HFFc6 (cell line): ENCODE measurements at places on chromosomes 1 and 21. TPM values are rescaled to one million over a fixed set of nuclear protein-coding genes. Genes with fewer than 3 reads are reported as not detected.

ASTN1 gene
- not detected in 3 replicates for total RNA-seq

TMPRSS15 gene
- total RNA-seq, result not detected in 3 replicates

ZNF672 gene
- total RNA-seq, result 15.3 to 19.3 TPM (median 16.4 TPM) in 3 replicates

TMEM51 gene
- 4.4 to 6.6 TPM (median 5.8 TPM) in 3 replicates for total RNA-seq

NDUFV3 gene
- 54.3 to 61.0 TPM (median 60.4 TPM) in 3 replicates for total RNA-seq

DNA sequence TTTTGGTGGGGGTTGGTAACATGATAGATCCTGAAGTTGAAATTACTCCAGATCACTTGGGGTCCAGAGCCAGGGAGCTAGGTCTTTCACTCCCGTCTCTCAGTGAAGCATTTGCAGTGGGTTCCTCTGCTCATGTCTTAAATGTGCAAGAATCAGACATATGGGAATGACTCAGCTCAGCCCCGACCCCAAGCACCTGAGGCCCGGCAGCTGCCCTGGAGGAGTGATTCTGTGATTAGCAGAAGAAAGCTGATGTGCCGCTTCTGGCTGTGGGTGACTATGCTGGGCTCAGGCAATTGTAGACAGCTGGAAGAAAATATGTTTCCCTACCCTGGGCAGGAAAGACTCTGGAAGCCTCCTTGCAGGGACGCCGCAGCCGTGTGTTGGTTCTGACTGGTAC, 601.7 kb downstream of the NPHP4 start:
- no peak for DNase-seq

DNA sequence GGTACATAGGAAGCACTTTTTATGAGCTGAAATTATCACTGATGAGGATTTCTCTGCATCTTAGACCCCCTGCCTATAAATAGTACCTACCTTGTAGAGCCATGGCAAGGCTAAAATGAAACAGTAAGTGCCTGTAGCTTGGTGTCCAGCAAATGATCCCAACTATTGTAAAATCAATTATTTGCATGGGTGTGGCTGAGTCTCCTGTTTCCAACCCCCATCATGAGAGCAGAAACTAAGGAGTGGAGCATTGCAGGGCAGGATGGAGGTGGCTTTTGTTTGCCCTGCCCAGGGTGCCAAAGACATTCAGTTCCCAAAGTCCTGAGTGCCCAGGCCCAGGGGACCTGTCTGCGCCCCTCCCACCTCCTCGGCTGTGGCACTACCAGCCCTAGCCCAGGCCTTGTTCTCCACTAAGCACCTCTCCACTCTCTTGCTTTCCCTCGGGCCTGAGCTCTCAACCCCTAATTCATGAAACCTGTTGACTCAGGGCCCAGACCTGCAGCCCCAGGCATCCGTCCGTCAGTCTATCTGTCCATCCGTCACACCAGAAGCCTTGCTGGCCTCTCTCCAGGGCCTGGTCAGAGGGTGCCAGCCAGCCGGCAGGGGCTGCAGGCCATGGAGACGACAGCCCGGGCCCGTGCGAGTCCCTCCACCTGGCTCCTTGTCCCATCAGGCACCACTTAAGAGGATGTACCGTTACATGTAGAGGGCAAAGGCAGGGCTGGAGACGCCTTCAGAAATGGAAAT, 39.6 kb downstream of the PAX7 start:
- DNase-seq, result no peak

DNA sequence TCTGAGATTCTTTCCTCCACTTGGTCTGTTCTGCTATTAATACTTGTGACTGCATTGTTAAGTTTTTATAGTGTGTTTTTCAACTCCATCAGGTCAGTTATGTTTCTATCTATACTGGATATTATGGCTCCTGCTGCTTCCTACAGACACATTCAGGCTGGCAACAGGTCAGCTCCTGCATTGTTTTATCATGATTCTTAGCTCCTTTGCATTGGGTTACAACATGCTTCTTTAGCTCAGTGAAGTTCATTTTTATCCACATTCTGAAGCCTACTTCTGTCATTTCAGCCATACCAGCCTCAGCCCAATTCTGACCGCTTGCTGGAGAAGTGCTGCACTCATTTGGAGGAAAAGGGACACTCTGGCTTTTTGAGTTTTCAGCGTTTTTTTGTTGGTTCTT, 37.3 kb upstream of the F3 start:
- DNase-seq, result peak; percentile 40
